ENCODE measurements at places on chromosomes 5 and 9. TPM values are rescaled to one million over a fixed set of nuclear protein-coding genes. Genes with fewer than 3 reads are reported as not detected.

Gene SPINK6
- total RNA-seq: 15.6 TPM

Gene CDKN2B-AS1
- total RNA-seq: 4.8 TPM

Gene LPAR1
- 101 TPM for total RNA-seq

Gene CEL
- 0.18 TPM for total RNA-seq

Gene GHR
- total RNA-seq: 3.8 TPM

Gene PDE6A
- not detected for total RNA-seq

Gene GDNF
- total RNA-seq: 0.65 TPM

Gene OR2K2
- total RNA-seq: not detected

Gene AIF1L
- total RNA-seq: under 0.01 TPM

Gene SIT1
- total RNA-seq: not detected

Gene PTPN3
- total RNA-seq: under 0.01 TPM

Gene STRBP
- 2.4 TPM for total RNA-seq

Gene SPATA31C1
- not detected for total RNA-seq

Gene N4BP3
- total RNA-seq: 0.71 TPM

Gene S1PR3
- 77.7 TPM for total RNA-seq

Gene SFXN1
- total RNA-seq: 74.4 TPM

Gene SOX30
- total RNA-seq: not detected

Gene PAPPA
- 209 TPM for total RNA-seq

Gene SLIT3
- total RNA-seq: 18.5 TPM

Gene KIF4B
- total RNA-seq: under 0.01 TPM

Gene PAIP2
- total RNA-seq: 69.2 TPM

Gene DIPK1B
- total RNA-seq: 1.00 TPM

Gene ANGPTL2
- 125 TPM for total RNA-seq

Gene ENHO
- total RNA-seq: not detected

Gene DPM2
- total RNA-seq: 10.2 TPM

Gene PHYHD1
- total RNA-seq: 6.4 TPM

Gene BTNL8
- total RNA-seq: not detected

Gene NFIB
- total RNA-seq: 9.7 TPM

Gene FGF1
- total RNA-seq: 0.92 TPM

Gene FUBP3
- total RNA-seq: 38.1 TPM

Gene SLC24A2
- not detected for total RNA-seq

Gene MRRF
- total RNA-seq: 34.7 TPM

Gene CD180
- total RNA-seq: 0.14 TPM

Gene MSX2
- 1.1 TPM for total RNA-seq

Gene ACER2
- 1.3 TPM for total RNA-seq

Gene ANKRD31
- 0.14 TPM for total RNA-seq

Gene SLC34A3
- total RNA-seq: not detected

Gene ZNF354C
- 7.7 TPM for total RNA-seq

Gene WDR31
- 1.8 TPM for total RNA-seq

Gene LRRC26
- total RNA-seq: not detected

Gene LHX6
- not detected for total RNA-seq

Gene SHISAL2B
- total RNA-seq: not detected

Gene C9orf43
- 0.18 TPM for total RNA-seq

Gene PDCD1LG2
- total RNA-seq: 2.6 TPM

Gene FBP1
- not detected for total RNA-seq

Gene CAMK4
- 2.9 TPM for total RNA-seq

Gene CXCL14
- 0.37 TPM for total RNA-seq

Gene IL5
- total RNA-seq: not detected

Gene ZNF879
- 3.8 TPM for total RNA-seq

Gene PPP1R26
- 9.5 TPM for total RNA-seq

Gene ACOT12
- 0.74 TPM for total RNA-seq

Gene F12
- total RNA-seq: 0.18 TPM

Gene SNCB
- not detected for total RNA-seq

Measured in smooth muscle cell of bladder (primary cell).